Endothelial cell of coronary artery (primary cell): ENCODE measurements at places on chromosomes 4 and X. TPM values are rescaled to one million over a fixed set of nuclear protein-coding genes. Genes with fewer than 3 reads are reported as not detected.

The TLR3 gene
- 0.72 and 2.2 TPM in 2 replicates for total RNA-seq

The SNCA gene
- 56.8 and 63.3 TPM in 2 replicates for total RNA-seq

The CXorf49 gene
- total RNA-seq: not detected in 2 replicates

The STEEP1 gene
- 34.4 and 41.8 TPM in 2 replicates for total RNA-seq

The HMX1 gene
- total RNA-seq: not detected in 2 replicates

The MAGEB1 gene
- total RNA-seq: not detected in 2 replicates

The CSAG1 gene
- total RNA-seq: not detected in 2 replicates

The CCSER1 gene
- total RNA-seq: 2.3 and 4.4 TPM in 2 replicates

The HTN3 gene
- total RNA-seq: not detected in 2 replicates

The PPARGC1A gene
- not detected in 2 replicates for total RNA-seq

The ESX1 gene
- not detected in 2 replicates for total RNA-seq

The ADH1C gene
- total RNA-seq: not detected in 2 replicates

The KCND1 gene
- total RNA-seq: 0.18 and 0.47 TPM in 2 replicates

The BANK1 gene
- total RNA-seq: under 0.01 and 0.28 TPM in 2 replicates

The RIPPLY1 gene
- not detected in 2 replicates for total RNA-seq

The CXorf65 gene
- total RNA-seq: not detected in 2 replicates

The ARX gene
- total RNA-seq: not detected in 2 replicates

The BCOR gene
- total RNA-seq: 4.9 and 10.7 TPM in 2 replicates

The MAGEA8 gene
- total RNA-seq: not detected in 2 replicates

The CABS1 gene
- total RNA-seq: not detected in 2 replicates

The YTHDC1 gene
- total RNA-seq: 35.7 and 51.9 TPM in 2 replicates

The AR gene
- 0.75 and 1.1 TPM in 2 replicates for total RNA-seq

The SLC9A6 gene
- total RNA-seq: 12.7 and 14.8 TPM in 2 replicates

The TEX13C gene
- not detected in 2 replicates for total RNA-seq

The NLGN4X gene
- total RNA-seq: not detected in 2 replicates

The TEX13D gene
- total RNA-seq: not detected in 2 replicates

The COL4A5 gene
- total RNA-seq: 34.1 and 85.2 TPM in 2 replicates

The AWAT1 gene
- total RNA-seq: not detected in 2 replicates

The STK32B gene
- 9.8 and 17.7 TPM in 2 replicates for total RNA-seq

The ANOS1 gene
- total RNA-seq: 0.28 and 0.54 TPM in 2 replicates
